ENCODE measurements at places on chromosomes 5 and 9.

- no peak for DNase-seq
Measured at GRCh38 chr5:543755-544674, 19.8 kb upstream of the SLC9A3 start.

DNA sequence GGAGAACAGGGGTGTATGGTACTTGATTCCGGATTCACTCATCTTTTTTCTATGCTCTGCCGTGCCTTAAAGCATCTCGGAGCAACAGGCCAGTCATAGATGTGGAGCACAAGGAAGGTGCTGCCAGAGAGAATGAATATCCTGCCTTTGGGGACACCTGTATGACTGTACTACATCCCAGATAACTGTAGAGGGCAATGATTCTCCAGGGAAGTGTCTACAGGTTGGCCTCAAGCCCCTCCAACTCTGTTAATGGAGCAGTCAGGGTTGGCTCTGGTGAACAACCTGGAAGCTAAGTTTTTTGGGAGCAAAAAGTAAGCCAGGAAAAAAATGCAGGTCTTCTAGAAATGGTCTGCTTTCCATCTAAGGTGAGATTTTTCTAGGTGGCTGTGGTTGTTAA, 71.0 kb downstream of the NREP start:
- DNase-seq: no peak

DNA sequence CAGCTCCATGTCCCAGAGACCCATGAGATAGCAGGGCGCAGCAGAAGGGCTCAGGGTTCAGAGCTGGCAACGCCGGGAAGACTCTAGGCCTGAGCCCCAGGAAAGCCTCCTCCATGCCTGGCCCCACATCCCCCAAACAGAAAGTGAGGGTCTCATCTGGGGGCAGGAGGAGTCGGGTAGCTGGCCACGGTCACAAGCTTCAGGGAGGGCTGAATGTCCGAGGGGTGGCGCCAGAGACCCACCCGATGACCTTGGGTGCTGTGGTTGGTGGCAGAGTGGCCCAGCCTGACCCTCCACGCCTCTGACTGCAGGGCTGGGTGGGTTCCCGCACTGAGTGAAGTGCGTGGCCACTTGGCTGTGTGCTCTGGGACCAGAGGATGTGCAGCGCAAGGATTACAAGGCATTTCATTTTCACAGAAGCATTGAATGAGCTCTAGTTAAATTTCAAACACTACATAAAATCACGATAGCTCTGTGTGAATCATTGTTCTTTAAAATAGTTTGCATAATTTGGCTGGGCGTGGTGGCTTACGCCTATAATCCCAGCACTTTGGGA, 3.0 kb downstream of the C8G start:
- no peak for DNase-seq

DNA sequence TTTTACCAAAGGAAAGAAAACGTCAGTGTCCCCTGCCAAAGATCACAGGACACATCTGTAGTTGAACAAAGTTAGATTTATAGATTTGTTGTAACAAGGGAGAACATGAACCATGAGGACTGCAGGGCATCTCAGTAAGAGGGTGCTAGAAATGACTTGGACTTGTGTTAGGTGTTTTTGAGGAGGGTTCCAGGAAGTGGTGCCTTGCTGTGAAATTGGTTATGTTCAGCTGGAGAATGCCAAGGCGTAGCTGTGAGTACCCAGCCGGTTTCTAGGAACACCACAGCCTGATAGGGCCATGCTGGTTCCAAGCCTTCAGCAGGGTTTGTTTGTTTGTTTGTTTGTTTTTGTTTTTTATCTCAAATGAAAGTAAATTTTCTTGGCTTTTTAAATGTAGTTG, 5.3 kb downstream of the SPEF2 start:
- DNase-seq: no peak

DNA sequence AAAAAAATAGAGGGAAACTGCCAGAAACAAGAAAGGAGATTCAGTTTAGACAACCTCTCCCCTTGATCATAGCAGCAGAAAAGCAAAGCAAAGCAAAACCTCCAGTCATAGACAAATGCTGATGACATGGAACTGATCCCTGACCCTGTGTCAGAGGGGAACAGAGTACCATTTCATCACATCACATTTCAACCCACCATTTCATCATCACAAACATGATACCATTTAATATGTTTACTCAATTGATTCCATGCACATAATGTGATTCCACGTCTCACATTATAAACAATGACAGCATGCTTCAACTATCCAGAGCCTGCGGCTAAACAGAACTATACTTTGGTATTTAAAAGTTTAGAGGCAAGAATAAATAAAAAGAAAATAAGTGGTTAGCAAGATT, 28.7 kb upstream of the ACOT12 start:
- no peak for DNase-seq

GRCh38 chr5:145244788-145245187, 590.4 kb downstream of the PRELID2 start:
- DNase-seq: no peak

GRCh38 chr5:11322133-11322532, 561.1 kb upstream of the DAP start:
- DNase-seq: no peak

DNA sequence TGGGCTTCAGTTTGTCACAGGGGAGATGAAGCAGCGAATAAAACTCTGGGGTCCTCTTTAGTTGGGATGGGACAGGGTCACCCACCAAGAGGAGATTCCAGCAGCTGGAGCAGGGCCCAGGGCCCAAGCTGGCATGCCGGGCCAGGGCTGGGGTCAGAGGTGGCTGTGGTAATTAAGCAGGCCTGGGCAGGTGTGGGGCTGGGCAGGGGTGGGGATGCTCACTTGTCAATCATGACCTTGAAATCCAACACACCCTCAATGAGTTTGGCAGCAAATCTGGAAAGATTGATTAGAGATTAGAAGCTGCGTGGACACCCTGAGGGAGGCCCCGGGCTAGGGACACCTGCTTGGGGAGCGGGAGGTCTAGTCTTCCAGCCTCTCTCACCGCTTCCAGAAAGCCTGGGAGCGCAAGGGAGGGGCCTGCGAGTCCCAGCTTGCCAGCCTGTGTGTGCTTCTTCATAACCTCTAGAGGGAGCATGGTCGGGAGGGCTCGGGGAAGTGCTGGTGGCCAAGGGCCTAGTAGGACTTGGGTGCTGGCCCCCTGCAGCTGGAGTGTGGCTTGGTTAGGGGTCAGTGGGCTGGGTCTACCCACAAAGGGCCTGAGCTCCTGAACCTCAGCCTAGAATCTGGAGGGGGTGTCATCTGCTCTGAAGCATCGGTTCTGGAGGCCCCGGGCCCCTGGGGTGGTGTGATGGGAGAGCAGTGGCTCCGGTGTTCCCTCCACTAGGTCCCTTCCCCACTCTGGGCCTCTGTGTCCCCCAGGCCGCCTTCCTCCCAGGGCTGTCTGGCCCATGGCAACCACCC, 7.6 kb downstream of the CRAT start:
- DNase-seq: no peak

DNA sequence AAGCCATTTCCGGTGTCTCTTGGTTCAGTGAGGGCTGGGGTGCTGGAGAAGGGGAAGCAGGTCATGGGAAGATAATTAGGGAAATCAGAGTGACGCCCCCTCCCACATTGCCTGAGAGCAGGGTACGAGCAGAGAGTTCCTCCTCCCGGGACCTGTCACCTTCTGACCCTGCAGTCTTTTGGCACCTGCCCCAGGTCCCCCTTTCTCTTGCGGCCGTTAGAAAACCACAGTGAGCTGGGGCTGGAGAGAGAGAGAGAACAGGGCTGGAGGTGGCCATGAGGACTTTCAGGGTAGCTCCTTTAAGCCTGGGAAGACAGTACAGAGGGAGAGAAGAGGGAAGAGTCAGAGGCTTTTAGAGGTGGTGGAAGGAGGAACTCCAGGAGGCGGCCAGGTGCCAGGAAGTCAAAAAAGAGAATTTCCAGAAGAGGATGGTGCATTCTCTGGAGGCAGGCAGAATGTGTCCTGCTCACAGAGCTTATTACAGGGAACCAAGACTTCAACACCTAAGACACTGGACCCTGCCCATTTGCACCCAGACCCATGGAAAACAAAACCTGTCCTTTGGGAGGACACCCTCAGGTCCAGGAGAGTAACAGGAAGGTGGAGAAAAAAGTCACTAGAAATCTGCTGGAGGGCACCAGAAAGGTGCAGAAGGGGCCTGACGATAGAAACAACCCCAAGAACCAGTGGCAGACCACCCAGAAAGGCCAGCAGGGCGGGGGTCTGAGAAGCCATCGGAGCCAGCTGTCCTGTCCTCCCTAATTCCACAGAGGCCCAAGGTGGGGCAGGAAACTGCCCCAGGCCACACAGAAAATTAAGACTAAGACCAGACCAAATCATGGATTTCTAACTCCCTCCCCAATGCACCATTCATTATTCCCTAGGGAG, 6.5 kb upstream of the ACSL6 start:
- DNase-seq: no peak

GRCh38 chr5:57621624-57622023, 139.0 kb upstream of the ACTBL2 start:
- no peak for DNase-seq

- no peak for DNase-seq
Measured at GRCh38 chr5:54307583-54307982, 2.8 kb downstream of the ARL15 start.

GRCh38 chr9:93667627-93668026, 91.2 kb downstream of the PHF2 start:
- DNase-seq: no peak

DNA sequence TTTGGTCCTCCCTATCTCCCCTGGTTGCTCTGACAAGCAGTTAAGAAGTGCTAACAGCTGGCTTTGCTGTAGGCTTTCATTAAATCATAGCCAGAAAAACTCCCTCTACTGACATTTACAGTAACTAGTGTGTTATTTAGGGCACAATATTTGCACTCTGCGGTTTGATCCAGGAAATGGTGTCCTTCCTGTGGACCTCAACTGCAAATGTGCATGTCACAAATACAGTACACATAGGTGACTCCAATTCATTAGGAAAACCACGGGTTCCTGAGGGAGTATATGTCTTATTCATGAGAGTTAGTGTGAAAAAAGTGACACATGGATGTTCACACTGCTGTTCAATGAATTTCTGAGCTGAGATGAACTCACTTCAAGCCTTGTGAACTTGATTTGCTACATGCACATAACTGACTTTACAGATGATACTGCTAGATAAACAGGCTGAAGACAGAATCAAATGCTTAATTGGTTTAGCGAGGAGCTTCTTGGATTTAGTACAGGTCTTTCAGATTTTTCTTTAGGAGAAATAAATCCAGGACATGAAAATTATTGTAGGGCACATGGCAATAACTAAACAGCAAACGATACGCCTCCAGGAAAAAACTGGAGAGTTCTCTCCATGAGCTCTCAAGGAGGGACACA, 281.5 kb downstream of the EFNA5 start:
- no peak for DNase-seq

- no peak for DNase-seq
Measured at GRCh38 chr5:149007174-149007573, 55.7 kb downstream of the SH3TC2 start.

DNA sequence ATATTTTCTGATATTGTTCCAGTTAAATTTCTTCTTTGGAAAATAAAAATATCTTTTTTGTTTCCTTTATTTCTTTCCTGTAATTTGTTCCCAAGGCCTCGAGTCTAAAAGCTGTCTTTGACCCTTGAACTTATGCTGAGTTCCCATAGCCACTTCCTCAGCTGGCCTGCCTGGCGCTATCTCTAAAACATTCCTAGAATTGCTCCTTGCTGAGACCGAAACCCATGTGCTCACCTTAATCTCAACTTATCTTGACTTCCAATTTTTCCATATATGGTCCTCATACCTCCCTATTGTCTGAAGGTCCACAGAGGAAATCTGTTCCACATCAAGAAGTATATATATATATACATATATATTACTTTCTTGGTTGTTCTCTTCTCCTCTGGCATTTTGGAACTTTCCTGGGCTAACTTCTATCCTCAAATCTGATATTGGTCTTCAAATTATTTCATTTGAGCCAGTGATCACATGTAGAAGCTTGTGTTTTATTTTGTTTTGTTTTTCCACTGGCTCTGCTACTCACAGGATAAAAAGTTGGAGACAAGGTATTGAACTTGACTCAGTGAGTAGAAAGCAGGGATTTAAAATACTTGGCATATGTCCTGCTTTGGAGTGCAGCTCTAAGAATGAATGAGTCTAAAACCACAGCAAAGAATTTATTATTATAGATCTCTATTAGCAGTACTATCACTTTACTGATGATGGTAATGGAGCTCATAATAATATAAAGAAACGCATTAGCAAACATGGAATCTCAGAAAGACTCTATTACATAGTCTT, 45.2 kb downstream of the ENC1 start:
- DNase-seq: no peak

- DNase-seq: no peak
Measured at GRCh38 chr9:74503666-74504065, 6.5 kb downstream of the RORB start.

- DNase-seq: no peak
Measured at GRCh38 chr9:21381448-21382339, 3.5 kb downstream of the IFNA2 start.

DNA sequence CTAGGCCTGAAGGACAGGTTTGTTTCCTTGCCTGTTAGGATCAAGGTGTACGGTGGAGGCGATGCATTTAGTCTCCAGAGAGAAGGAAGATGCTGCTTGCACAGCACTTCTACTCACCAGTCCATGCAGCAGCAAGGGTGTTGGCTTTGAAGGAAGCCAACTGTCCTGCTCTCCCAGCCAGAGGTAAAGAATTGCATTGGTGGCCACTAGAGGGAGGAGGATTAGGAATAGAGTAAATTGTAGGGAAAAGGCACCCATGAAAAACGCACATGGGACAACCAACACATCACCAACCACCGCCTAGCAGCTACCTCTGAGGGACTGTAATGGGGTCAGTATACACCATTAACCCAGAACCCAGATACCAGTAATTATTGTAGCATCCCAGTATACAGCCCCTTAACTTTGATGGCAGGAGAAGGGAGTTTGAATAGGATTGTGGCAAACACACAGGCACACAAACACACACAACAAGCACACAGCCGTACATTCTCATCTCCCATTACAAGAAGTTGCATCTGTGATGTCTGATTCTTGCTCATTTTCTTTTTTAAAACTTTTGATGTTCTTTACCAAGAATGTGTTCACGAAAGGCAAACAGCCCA, 267.7 kb downstream of the ADAMTS6 start:
- no peak for DNase-seq

GRCh38 chr5:141654298-141654697, 3.1 kb upstream of the FCHSD1 start:
- no peak for DNase-seq

- DNase-seq: no peak
Measured at GRCh38 chr5:153157156-153157555, 333.3 kb upstream of the GRIA1 start.

- DNase-seq: no peak
Measured at GRCh38 chr5:66239034-66239433, 94.9 kb downstream of the SREK1 start.

GRCh38 chr9:110531776-110532175, 47.8 kb downstream of the SVEP1 start:
- DNase-seq: no peak

DNA sequence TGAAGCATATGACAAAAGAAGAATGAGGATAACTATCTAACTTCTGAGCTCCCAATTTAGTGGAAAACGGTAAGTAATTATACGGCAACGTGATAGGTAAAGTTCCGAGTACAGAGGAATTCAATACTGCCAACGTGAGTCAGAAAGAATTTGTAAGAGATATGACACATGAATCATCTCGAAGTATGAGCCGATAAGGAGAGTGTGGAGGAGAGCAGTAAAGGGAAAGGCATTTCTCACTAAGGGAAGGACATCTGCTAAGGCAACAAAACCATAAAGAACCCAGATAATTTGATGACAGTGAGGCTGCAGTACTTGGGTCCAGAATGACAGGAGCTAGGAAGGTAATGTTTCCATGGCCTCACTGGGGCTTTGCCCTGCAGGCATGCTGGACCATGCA, 11.0 kb downstream of the MPDZ start:
- no peak for DNase-seq

GRCh38 chr9:2126331-2126803, 111.2 kb downstream of the SMARCA2 start:
- no peak for DNase-seq
